T-helper 17 cell (primary cell): ENCODE measurements at places on chromosomes 7 and 10. TPM values are rescaled to one million over a fixed set of nuclear protein-coding genes. Genes with fewer than 3 reads are reported as not detected.

DNA sequence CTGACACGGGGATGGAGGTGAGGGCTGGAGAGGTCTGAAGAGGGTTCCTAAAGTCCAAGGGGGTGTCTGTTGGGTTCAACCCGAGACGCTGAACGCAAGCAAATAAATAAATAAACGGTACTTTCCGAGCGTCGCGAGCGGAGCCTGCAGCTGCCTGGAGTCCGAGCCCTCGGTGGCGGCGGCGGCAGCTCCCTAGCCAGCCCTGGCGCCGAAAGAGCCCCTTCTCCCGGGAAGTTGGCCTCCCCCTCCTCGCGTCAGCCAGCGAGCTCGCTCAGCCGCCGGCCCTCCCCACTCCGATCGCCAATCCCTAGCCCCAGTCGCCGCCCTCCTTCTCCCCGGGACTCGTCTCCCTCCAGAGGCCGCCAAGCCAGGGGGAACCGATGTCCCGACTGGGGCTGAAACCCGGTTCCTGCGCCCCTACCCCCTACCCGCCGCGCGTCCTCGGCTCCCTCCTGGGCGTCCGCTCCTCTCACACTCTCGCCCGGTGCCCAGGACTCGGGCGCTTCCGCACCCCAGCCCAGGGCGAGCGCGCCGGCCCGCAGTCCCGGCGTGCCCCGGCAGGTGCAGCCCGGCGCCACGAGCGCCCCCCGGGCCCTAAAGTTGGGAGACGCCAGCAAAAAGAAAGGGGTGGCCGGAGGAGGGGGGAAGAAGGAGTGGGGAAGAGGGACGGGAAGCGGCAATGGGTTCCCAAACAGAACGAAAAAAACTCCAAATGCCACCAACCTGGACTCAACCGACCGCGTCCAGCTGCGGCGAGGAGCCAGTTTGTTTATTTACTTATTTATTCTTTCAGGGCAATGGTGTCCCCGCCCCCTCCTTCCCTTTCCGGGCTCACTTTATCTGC lies at the start of gene GFRA1:
TSS of gene GFRA1 (minus strand) at position 767 of the 844 bp plus-strand sequence. CDS start 1,177 bp downstream, outside the sequence.
- H3K4me3 ChIP-seq = peak within 1 kb of the TSS; percentile 85
- H3K36me3 ChIP-seq = peaks cover 5% of the 10 kb centered on the region
- DNase-seq = no peak
- H3K27ac ChIP-seq = no peak within 1 kb of the TSS
- peaks cover 67% of the 10 kb centered on the region for H3K27me3 ChIP-seq

- no peak overlapping the region for H3K4me3 ChIP-seq
- peaks cover 7% of the 10 kb centered on the region for H3K4me1 ChIP-seq
- H3K27me3 ChIP-seq = no peaks in the 10 kb centered on the region
Measured at GRCh38 chr10:104076743-104077160, 8.9 kb downstream of the COL17A1 start.

- no peak for DNase-seq
- no peaks in the 10 kb centered on the region for H3K27me3 ChIP-seq
- peaks cover 42% of the 10 kb centered on the region for H3K4me1 ChIP-seq
- H3K27ac ChIP-seq = no peak overlapping the region
- peaks cover 2% of the 10 kb centered on the region for H3K36me3 ChIP-seq
Measured at GRCh38 chr7:157150882-157151281, 12.2 kb downstream of the UBE3C start.

DNA sequence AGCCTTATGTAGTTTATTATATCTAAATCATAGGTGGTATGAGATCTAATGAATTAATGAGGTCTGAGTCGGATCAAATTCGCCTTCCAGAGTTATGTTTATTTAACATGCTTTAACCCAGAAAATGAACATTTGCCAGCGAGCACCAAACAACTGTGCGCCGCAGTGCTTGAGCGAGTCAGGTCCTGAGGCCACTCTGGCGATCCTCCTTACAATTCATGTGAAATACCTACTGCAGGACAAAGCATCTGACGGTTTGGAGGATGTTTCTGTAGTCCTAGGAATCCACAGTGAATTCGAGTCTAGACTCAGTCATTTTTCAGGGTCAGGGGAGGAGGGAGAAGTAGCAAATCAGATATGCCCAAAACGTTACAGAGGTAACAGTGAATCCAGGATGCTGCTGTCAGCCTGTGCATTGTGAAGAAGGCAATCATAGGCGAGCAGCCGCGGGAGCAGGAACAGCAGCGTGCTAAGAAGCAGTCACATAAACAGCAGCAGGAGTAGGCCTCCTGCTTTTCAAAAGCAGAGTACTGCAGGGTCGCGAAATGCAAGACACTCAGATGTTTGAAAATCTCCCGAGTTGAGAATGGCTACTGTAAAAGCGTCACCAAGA lies 120.2 kb downstream of the CACNB2 start:
- H3K4me3 ChIP-seq = no peak overlapping the region
- DNase-seq = no peak

DNA sequence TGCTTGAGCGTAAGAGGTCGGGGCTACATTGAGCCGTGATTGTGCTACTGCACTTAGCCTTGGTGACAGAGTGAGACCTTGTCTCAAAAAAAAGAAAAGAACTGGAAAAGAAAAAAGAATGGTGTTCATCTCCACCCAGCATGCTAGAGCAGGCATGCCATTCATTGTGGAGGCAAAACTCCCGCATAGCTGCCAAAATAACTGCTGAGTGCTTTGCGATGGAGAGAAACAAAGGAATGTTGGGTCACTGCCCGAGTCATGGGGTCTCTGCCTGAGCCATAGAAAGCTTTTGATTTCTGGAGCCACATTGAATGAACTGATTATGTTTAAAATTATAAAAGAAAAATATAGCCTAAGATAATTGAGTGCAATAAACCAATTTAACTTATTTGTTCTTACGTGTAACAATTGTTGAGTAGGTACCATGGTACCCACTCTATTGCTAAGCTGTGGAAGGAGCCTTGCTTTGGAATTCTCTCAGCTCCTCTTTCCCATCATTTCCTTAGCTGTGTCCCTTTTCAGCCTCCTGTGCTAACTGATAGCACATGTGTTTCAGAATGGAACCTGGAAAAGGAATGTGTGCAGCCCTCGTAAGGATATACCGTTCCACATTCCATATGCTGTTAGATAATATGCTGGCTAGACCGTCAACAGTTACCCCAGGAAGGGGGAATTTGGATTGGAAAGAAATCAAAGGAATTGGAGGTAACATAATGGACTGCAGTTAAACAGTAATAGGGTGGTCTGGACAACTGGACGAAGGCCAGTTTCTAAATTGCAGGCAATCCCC lies 99.0 kb downstream of the KIAA1217 start:
- H3K4me1 ChIP-seq = no peaks in the 10 kb centered on the region
- no peak overlapping the region for H3K27ac ChIP-seq
- no peak for DNase-seq
- no peaks in the 10 kb centered on the region for H3K27me3 ChIP-seq
- no peak overlapping the region for H3K4me3 ChIP-seq

VGF gene
- not detected for total RNA-seq

- H3K4me3 ChIP-seq = no peak overlapping the region
- H3K4me1 ChIP-seq = no peaks in the 10 kb centered on the region
- DNase-seq = no peak
Measured at GRCh38 chr7:15015545-15016314, 113.2 kb upstream of the DGKB start.

CC2D2B gene
- 0.55 TPM for total RNA-seq
